Fibroblast of upper back skin (primary cell): ENCODE measurements at places on chromosomes 11 and 22.

- DNase-seq, result no peak
These were observed 107.2 kb downstream of the TSPAN18 start for GRCh38 chr11:44833877-44834452.

DNA sequence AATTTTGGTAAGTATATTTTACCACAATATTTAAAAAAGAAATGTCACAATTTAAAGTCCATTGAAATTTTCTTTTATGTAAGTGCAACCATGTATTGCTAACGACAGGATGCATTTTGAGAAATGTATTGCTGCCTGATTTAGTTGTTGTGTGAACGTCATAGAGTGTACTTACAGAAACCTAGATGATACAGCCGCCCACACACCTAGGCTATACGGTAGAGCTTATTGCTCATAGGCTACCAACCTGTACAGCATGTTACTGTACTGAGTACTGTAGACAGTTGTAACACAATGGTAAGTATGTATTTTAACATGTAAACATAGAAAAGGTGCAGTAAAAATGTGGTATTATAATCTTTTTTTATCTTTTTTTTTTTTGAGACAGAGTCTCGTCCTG lies 48.1 kb downstream of the CBL start:
- DNase-seq, result no peak

DNA sequence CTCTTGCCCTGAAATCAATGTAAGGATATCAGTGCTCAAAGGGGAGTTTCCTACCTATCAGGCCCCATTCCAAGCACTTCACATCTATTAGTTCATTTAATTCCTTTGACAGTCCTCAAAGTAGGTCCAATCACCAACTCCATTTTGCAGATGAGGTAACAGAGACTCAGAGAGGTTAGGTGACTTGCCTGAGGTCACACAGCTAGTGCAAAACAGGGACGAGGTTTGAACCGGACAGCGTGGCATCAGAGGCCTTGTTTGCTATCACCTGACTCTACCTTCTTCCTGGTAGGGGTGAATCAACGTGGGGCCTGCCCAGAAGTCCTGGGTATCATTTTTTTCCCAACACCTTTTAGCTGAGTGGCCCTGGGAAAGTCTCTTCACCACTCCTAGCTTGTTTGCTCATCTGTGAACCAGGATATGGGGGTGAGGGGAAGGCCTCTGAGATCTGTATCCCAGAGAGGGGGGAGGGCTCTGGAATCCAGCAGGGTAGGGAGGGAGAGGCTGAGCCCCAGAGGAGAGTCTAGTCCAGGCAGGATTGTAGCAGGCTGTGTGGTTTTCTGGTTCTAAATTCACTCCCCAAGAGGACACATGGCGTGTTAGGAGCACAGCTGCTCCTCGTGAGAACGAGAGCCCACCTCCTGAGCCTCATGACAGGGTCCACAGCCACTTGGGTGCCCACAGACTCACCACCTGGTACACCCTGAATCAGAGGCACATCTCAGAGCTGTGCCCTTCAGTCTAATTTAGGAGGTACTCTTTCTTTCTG lies 174.7 kb downstream of the MN1 start:
- DNase-seq, result no peak

- DNase-seq, result no peak
These were observed 9.5 kb upstream of the GNAZ start for GRCh38 chr22:23060612-23061400.

DNA sequence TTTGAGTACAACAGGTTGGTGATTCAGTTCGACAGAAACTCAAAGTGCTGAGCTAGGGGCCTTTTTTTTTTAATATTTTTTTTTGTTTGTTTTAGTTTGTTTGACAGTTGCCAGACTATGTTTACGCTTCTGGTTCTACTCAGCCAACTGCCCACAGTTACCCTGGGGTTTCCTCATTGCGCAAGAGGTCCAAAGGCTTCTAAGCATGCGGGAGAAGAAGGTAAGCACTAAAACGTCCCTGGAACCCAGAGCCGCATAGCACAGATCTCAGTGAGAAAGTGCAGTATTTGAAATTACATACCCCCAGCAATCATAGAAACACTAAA lies 649 bp downstream of the PRRG4 start:
- DNase-seq, result no peak

DNA sequence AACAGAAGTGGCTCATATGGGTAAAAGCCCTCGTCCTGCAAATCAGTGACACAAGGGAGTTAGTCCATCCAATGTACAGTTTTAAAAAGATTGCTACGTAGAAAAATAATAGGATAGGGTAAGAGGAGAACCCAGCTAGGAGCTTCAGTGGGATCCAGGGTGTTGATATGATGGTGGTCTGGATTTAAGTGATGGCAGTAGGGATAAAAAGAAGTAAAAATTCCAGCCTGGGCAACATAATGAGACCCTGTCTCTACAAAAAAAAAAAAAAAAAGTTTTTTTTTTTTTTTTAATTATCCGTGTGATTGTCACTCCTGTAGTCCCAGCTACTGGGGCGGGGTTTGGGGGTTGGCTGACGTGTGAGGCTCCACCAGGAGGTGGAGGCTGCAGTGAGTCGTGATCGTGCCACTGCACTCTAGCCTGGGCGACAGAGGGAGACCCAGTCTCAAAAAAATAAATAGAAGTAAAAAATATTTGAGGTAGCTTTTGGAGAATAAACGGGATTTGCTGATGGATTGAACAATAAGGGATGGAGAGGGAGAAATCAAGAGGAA lies 7.0 kb upstream of the L3MBTL2 start:
- no peak for DNase-seq

GRCh38 chr11:128284634-128285033 lies 302.7 kb downstream of the ETS1 start:
- DNase-seq, result no peak

DNA sequence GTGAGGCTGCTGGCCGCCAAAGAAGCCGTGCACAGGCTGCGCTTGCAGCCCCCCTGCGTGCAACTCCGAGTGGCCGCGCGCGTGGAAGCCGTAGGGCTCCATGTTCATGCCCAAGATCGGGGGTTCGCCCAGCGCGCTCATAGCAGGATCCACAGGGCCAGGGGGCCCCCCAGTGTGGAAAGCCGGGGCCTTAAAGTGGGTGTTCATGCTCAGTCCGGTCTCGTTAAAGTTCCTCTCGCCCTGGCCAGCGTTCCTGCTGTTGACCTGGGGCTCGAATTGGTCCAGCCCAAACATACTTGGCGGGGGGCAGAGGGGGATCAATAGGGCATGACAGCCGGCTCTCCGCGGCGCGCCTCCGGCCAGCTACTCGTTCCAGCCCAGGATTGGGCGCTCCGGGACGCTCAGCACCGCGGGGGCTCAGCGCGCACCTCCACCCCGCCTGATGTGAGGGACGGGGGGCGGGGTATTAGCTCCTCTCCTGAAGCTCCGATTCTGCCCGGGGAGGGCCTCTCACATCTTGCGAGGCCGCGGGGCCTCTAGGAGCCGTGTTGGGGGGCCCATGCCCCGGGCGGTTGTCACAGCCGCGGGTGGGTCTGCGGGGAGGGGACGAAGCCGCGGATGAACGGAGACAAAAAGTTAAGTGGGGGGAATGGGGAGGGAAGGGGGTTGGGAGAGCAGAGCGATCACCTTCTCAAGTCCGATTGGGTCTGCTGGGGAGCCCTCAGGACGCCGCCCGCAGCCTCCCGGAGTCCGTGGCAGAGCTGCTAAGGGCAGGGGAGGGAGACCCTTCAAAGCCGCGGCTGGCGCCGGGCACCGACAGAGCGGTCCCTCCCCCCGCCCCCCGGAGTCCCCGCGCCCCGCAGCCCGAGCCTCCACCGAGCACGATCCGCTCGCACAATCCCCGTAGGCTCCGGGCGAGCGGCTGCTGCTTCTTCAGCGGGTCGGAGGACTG lies 1.0 kb downstream of the MN1 start:
- peak; percentile 58 for DNase-seq

DNA sequence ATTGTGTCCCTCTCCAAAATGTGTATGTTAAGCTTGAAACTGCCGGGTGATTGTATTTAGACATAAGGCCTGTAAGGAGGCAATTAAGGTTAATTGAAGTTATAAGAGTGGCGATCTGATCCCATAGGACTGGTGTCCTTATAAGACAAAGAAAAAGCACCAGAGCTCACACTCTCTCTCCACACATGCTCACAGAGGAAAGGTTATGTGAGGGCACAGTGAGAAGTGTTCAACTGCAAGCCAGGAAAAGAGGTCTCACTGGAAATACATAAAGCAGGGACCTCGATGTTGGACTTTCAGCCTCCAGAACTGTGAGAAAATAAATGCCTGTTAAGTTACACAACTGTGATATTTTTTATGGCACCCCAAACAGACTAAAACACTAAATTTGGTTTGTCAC lies 1233.8 kb upstream of the CNTN5 start:
- DNase-seq, result no peak

DNA sequence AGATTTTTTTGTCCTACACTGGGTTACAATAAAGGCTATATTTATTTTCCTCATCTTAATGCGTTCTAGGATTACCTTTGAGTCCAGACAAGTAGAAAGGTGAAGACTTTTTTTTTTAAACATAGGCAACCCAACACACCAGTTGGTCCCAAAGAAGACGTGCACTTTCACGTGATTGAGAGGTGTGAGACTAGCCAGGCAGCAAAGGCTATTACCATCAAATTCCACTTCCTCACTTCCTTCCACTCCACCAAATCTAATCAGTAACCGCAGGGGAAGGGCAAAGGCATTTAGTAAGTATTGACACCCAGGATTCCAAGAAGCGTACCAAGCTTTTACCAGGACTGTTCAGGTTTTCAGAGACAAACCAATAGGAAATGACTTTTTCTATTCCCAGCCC lies 109.3 kb downstream of the APIP start:
- no peak for DNase-seq

GRCh38 chr11:104036588-104036987 lies at the start of gene DDI1:
DDI1 (plus strand) TSS chr11:104036640; CDS start chr11:104036823, 183 bp downstream.
- no peak for DNase-seq

- DNase-seq, result no peak
These were observed 21.0 kb upstream of the PPP6R3 start for GRCh38 chr11:68439355-68440065.

- no peak for DNase-seq
These were observed 1179.8 kb downstream of the BRD1 start for GRCh38 chr22:48647606-48648515.
